ENCODE measurements at places on chromosomes 1 and 21.
A peak's percentile ranks its signal among the peaks of the same experiment; 100 is the strongest.

- no peak for DNase-seq
Observed at GRCh38 chr1:1489861-1490260, 18.3 kb downstream of the ATAD3B start.

GRCh38 chr1:172108161-172108893 is 267.0 kb downstream of the DNM3 start:
- DNase-seq: no peak

- no peak for DNase-seq
Observed at GRCh38 chr1:11418056-11418455, 60.9 kb upstream of the DISP3 start.

DNA sequence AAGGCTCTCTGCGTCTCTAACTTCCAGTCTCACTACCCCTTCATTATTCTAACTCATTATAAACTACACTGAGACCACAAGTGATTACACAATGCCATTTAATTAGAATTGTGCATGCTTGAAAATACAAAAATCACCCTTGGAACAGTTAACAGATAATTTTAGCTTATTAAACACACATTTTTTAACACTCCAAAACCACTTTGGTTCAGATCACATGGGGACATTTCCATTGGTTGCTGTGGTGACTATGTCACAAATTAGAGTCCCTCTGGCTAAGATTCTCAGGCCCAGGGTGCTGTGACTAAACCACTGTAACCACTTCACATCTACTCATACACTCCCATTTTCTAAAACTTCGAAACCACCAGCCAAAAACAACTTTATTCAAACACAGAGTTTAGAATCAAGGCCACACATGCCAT is 43.0 kb downstream of the JAK1 start:
- DNase-seq: no peak

DNA sequence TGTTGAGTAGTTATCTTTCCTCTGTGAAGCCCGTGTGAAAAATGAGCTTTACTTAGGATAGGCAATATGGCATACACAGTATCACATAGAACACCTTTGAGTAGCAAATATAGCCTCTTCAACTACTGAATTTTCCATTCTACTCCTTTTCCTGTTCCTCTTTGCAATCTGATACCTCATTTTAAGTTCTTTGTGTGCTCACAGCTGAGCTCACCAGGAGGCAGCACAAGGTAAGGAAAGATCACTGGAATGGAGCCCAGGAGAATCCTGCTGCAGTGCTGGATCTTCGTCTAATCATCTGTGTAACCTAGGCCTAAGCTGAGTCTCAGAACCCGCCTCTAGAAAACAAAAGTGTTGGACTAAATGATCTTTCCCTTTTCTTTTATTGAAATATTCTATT is 171.0 kb downstream of the LRRC40 start:
- no peak for DNase-seq

- no peak for DNase-seq
Observed at GRCh38 chr1:4256351-4256750, 356.3 kb upstream of the C1orf174 start.

DNA sequence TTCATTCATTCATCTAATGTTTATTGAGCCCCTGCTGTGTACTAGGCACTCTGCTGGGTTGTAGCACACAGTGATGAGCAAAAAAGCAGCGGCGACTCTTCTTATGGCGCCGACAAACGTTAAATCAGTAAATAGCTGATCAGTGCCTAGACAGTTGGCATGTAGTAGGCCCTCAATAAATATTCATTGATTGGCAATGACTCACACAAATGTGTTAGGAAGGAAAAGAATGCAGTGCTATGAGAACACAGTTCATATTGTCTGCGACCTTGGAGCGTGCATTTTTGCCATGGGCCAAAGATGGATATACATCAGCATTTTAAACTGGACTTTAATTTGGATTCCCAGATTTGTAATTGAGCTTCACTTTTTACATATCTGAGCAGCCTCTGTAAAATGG is 52.0 kb downstream of the PRDM2 start:
- no peak for DNase-seq

DNA sequence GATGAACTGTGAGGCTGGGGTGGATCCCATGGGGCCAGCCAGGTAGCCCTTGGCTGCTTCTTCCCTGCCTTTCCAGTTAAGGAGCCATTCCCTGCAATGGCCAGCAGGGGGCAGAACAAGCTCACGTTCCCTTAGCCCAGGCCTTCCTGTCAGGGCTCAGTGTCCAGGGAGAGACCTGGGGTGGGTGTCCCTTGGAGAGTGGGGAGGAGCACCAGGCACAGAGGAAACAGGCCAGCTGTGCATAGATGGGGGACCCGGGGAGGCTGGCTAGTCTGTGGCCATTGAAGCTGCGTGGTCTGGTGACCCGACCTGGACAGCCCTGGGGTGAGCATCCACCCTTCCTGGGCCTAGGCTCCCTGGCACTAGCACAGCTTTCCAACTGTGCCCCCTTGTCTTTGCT is 13.2 kb upstream of the EPS8L3 start:
- peak; percentile 76 for DNase-seq

DNA sequence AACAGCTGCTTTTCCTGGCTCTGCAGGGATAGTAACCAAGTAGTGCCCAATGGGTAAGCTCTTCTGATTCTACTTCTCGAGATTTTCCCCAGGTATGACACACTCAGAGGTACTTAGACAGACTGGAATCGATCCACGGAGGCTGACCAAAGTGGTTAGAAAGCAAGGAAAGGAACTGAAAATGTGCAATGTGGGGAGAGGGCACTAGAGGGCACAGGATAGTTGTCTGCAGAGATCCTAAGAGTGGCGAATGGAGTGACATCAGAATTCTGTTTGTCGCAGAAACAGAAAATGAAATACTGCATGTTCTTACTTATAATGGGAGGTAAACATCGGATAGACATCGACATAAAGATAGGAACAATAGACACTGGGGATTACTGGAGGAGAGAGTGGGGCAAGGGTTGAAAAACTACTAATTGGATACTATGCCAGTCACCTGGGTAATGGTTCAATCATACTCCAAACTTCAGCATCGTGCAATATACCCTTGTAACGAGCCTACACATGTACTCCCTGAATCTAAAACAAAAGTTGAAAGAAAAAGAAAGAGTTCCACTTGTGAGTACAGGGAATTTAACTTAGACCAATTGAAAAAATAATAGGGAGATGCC is 23.3 kb downstream of the CYP2J2 start:
- DNase-seq: no peak

DNA sequence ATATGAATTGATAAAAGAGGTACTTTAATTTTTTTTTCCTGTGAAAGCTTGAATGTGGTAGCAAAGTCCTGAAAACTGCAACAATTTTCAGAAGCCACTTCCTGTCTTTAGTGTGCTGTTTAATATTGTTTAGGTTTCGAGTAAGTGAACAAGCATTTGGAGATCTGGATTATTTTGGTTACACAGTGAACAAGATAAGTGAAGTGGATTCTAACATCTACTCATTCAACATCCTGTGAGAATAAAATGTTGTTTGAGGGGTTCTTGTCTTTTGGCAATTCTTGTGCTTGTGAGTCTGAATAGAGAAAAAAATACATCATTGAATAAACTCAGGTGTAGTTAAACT is 35.2 kb upstream of the PLA2G4A start:
- DNase-seq: no peak

- no peak for DNase-seq
Observed at GRCh38 chr1:51453010-51453409, 66.1 kb downstream of the EPS15 start.

DNA sequence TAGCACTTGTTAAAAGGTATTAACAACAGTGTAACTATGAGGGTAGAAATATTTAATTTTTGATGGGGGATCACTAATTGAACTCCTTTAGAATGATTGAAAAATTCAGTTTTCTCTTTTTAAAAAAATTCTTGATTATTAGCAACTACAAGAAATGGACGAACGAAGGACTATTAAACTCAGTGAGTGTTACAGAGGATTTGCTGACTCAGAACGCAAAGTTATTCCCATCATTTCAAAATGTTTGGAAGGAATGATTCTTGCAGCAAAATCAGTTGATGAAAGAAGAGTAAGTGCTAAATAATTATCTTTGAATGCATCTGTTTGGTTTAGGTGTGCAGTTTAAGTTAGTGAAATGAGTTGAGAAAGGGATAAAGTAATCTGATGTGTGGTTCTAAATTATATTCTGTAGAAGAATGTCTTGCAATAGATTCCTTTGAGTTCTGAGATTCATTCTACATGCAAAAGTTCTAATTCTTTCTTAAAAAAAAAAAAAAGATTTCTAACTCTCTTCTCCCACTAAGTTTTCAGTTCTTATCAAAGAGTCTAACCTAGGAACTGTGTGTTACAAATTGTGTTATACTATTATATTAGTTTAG is 85.0 kb downstream of the FNBP1L start:
- no peak for DNase-seq

DNA sequence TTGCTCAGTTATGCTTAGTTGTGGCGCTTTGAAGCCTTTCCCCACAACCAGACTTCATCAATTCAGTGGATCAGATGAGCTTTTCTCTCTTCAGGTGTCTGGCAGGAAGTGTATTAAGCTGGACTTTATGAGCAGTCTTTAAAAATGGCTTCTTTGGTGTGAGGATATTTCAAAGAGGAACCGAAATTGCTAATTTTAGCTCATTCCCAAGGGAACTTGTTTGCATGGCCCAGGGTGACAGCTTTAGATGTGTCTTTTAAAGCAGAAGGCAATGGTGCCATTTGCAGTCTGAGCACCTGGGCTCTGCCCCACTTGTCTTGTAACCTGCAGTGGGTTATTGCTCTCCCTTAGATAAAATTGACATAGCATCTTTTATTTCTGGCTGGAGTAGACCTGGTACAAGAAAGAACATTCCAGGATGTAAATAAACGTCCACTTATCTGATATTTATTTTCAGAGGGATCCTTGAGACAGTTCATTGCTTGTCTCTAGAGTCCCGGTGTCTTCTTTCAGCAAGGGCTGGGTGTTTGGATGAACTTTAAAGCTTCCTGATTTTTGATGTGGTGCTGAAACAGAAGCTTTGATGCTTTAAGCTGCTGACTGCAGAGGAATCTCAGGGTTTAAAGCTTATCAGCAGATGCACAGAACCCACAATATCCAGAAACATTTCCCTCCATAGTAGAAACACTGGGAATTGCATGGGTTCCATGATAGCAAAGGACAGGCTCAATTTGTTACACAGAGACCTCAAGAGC is 241.7 kb downstream of the ADGRL2 start:
- DNase-seq: no peak
